ENCODE measurements at places on chromosomes 1 and 21.

GRCh38 chr1:30263888-30264671, 459.3 kb downstream of the MATN1 start:
- no peak for DNase-seq

DNA sequence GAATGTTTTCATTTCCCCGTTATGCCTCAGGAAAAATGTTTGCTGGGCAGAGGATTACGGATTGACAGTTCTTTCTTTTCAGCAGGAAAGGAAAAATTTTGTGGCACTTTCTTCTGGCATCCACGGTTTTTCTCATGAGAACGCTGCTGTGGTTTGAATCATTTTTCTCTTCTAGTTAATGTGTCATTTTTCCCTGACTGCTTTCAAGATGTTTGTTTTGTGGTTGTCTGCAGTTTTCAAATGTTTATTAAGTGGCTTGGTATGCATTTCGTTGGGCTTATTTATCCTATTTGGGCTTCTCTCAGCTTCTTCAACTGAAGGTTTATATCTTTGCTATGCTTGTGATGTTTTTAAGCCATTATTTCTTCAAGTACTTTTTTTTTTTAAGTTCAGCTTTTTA, 359.0 kb downstream of the RGS7 start:
- DNase-seq, result no peak

- DNase-seq, result no peak
Observed at GRCh38 chr1:25683731-25684130, 67.1 kb downstream of the MAN1C1 start.

- no peak for DNase-seq
Observed at GRCh38 chr1:208374391-208374941, 130.3 kb upstream of the PLXNA2 start.

DNA sequence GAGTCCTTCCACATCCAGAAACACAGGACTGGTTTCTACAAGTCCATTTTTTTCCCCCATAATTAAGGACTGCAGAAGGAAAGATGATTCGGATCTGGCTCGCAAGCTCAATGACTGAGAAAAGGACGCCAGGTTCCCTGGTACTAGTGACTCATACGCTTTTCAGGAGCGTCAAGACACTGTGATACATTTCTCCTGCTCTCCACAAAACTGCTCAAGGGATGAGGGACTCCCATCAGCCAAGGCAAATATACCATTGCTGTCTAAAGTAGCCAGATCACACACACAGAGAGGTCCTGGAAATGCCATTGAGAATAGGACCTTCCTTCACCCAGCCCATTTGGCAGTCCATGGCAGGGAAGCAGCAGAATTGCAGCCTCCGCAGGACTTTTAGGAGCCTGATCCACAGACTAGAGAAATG, 253.6 kb upstream of the IRF2BP2 start:
- DNase-seq, result no peak

- DNase-seq, result no peak
Observed at GRCh38 chr1:9459816-9460407, 79.4 kb upstream of the SLC25A33 start.

DNA sequence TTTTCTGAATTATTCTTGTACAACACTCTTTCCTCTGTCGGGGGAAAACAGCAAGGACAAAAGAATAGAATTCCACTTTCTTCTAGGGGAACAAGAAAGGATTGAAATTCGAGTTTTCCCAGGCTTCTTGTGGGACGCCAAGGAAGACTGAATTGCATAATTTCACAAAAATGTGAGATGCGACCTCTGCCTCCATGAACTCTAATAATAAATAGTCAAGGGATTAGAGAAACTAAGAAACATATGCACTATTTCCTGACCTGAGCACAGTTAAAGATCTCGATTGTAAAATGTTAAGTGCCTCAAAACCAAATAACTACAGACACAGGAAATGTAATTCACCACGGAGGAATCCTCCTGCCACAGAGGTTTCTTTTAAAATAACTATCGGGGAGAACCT, 117.3 kb upstream of the MARK1 start:
- no peak for DNase-seq

- no peak for DNase-seq
Observed at GRCh38 chr21:24197132-24197643, 1410.1 kb downstream of the MRPL39 start.

GRCh38 chr21:44650265-44650972, 4.0 kb downstream of the KRTAP12-4 start:
- DNase-seq, result no peak

- no peak for DNase-seq
Observed at GRCh38 chr1:203316626-203317093, 11.3 kb downstream of the BTG2 start.

DNA sequence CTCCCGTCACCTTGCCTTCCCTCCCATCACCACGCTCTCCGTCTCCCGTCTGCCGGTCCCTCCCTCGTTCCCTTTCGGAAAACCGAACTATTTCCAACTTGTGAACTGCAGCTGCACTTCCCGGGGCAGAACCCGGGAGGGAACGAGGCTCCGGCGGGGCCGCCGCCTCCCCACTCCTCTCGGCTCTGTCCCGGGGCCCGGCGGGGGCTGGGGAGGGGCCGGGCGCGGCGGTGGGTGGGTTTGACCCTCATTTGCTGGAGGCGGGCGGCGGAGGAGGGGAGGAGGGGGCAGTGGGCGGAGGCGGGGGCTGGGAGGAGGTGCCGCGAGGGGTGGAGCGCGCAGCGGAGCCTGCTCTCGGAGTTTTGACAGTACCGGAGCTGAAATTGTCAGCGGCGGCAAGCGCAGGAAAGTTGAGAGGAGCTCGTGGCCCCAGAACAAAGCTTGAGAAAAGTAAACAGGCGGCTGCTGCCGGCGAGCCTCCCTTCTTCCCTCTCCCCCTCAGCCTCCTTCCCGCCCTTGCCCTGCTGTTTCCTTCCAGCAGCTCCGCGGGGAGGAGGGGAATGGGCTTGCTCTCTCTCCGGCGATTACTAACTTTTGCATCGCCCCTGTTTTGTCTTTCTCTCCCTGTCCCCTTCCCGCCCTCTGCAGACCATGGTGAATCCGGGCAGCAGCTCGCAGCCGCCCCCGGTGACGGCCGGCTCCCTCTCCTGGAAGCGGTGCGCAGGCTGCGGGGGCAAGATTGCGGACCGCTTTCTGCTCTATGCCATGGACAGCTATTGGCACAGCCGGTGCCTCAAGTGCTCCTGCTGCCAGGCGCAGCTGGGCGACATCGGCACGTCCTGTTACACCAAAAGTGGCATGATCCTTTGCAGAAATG, 2.9 kb downstream of the LMO4 start:
- DNase-seq, result no peak

GRCh38 chr21:35265170-35265877, 216.2 kb upstream of the RUNX1 start:
- peak; percentile 28 for DNase-seq

- DNase-seq, result no peak
Observed at GRCh38 chr1:20343149-20343937, 52.7 kb downstream of the VWA5B1 start.

GRCh38 chr1:10171105-10171767, 39.1 kb upstream of the KIF1B start:
- DNase-seq, result no peak

GRCh38 chr1:29826646-29827045, 590.3 kb downstream of the PTPRU start:
- DNase-seq, result no peak

DNA sequence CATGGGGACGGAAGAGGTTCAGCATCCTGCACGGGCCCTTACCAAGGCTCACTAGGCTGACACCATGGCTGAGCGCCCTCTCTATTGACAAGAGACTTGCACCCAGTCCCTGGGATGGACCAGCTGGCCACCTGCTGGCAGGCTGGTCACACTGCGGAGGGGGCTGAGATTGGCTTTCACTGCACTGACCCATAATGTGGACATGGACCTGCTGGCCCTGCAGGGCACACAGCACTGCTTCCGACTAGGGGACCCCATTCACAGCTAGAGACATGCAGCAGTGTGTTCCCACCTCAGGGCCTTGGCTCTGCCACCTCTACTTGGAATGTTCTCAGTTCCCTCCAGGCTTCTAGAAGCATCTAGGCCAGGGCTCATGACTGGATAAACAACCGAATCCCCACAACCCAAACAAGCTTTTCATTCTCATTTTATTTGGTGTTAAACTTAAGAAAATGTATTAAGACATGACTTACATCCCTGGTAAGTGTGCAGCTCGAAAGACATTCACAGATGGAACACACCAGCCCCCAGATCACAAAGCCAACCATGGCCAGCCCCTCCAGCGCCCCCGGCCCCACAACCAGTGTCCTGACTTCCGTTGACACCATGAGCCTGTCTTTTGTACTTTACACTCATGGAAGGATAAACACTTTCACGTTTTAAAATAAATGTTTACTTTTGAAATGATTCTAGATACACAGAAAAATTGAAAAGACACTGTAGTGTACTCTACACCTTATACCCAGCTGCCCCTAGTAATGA, 9.3 kb upstream of the SRARP start:
- peak; percentile 68 for DNase-seq

DNA sequence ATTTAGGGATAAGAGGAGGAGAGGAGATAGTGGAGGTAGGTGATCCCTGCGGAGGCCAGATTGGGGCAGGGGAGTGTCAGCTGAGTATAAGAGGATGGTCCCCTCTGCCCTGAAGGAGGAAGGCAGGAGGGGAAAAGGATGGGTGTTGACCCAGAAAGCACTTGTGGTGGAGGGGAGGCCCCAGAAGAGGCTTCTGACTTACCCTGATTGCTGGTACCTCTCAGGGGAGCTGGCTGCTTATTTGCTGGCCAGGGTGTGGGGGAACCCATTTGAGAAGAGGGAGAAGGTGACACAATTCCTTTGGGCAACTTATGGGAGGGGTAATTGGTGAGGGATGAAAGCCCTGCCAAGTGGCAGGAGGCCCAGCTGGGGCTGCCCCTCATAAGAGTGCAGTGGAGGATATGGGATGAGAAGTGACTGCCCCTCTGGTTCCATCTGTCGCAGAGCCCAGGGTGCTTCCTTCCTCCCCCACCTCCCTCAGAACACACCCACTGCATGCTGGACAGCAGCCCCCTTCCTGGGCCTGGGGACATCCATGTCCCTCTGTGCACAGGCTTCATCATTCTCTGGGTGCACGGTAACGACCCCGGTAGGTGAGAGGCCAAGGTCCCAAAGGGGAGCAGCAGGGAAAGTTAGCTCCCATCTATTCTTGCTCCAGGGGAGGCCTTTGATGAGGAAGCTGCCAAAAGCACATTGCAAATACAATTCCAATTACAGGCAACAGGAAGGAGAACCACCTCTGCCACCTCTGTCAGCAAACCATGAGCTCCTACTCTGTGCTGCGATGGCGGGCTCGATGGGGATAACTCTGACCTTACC, 1.4 kb upstream of the PCSK9 start:
- DNase-seq, result no peak

GRCh38 chr1:36396359-36396758, 1.3 kb downstream of the LSM10 start:
- no peak for DNase-seq

DNA sequence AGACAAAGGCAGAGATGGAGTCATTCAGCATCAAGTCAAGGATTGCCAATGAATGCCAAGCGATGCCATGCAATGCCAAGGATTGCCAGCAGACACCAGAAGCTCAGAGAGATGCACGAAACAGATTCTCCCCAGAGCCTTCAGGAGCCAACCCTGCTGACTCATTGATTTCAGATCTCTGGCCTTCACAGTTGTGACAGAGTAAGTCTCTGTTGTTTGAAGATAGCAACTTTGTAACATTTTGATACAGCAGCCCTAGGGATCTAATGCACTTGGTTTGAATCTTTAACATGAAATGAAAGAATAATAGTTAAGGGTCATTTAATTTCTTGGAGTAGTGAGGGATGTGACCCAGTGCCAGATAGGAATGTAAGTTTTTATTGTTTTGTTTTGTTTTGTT, 287.4 kb upstream of the RUNX1 start:
- DNase-seq, result no peak

DNA sequence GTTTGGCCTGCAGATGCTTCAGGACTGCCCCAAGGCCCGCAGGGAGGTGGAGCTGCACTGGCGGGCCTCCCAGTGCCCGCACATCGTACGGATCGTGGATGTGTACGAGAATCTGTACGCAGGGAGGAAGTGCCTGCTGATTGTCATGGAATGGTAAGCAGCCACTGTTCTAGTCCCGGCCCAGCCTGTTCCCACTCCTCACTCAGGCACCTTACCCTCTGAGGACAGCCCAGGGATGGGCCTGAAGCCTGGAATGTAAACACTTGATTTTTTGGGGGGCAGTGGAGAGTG, 41.9 kb upstream of the IL19 start:
- no peak for DNase-seq

GRCh38 chr1:17606826-17607440, 67.4 kb downstream of the ARHGEF10L start:
- DNase-seq, result peak; percentile 77

DNA sequence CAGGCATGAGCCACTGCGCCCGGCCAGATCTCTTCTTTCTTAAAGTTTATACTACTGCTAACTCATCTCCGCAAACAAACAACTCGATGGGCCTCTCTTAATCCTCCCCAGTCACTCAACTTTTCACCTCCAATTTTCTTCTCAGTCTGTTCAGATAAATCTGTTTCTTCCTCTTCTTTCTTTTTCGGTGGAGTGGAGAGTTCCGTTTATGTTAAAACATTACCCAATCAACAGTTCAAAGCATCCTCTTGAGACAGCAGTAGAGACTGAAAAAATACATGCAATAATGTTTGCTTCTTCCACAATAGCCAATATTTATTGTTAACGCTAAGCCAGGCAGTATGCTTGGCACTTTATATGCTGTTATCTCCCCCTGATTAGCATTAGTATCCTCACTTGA, 1.4 kb upstream of the ANKRD13C start:
- no peak for DNase-seq

GRCh38 chr1:204513117-204513716, 3.0 kb upstream of the MDM4 start:
- peak; percentile 97 for DNase-seq

GRCh38 chr1:117527074-117527473, 78.8 kb upstream of the TENT5C start:
- no peak for DNase-seq

DNA sequence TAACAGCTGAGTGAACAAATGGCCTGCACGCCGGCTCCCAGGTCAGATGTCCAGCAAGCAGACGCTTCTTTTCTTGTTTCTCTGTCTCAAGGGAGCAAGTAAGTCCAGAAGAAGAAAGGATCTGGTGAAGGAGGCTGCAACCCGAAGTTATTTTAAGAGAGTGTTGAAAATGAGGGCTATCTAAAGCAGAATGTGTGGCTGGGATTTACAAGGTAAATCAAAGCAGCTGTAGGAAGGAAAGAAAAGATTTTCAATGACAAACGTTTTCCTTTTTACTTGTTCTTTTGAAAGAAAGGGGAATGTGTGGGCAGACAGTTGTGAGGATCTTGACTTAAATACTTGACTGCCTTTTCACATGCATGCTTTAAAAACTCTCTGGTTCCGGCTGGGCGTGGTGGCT, 311.5 kb downstream of the KIF26B start:
- no peak for DNase-seq

DNA sequence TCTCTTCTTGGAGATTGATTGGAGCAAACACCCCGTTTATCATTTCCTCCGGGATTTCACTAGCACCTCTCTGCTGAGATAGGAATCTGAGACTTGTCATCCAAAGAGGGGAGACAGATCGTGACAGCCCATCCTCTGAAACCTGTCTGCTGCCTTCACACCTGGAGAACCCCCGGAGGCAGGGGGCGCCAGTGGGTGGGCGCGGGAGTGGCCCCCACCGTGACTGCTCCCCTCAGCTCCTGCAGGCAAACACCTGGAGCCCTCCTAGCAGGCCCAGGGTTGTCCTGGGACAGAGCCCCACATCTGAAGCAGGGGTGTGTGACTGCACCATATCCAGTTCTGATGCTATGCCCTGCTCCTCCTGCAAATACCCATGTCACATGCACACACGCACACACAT, 209.5 kb upstream of the POU3F1 start:
- DNase-seq, result no peak

All from inflammatory macrophage (primary cell).